Right forelimb (tissue), 1 donor: ENCODE measurements at places on chromosomes 16 and 17.

- no peak for DNase-seq
Measured at GRCh38 chr17:41578538-41578937, 6.7 kb upstream of the KRT9 start.

DNA sequence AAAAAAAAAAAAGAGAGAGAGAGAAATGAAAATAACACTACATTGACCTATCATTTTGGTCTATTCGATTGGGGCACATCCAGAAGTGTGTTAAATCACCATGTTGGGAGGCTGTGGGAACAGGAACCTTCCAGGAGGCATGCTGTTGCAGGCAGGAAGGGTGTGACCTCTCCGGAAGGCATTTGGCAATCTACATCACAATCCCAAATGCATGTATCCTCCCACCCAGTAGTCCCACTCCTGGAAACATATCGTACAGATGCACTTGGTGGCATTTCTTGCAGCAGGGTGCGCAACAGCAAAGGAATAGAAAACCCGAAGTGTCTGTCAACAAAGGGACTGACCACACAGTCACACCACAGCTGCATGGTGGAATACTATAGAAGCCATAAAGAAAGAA, 7.9 kb downstream of the PLLP start:
- no peak for DNase-seq

DNA sequence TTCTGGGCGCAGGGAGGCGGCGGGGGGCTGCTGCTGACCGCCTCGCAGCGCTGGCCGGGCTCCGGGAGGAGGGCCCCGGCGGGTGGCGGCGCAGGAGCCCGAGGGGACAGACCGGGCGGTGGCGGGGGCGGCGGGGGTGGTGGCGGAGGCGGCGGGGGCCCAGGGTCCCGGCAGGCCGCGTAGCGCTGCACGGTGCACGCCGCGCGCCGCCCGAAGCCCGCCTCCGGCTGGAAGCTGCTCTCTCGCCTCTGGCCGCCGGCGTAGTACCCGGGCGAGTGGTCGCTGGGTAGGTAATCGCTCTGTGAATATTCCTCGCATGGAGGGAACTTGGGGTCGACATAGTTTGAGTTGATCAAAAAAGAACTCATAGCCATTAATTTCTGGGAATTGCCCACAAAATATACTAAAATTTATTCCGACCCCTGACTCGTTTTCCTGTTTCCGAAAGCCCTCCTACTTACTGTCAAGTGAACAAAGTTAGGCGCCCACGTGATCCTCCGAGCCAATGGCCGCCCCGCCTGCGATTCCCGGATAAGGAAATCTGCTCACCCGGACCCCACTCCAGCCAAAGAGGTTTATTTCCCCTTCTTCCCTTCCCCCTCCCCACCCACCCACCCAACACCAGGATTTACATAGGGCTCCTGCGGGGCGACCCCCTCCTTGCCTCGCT, at the start of gene HOXB4:
HOXB4 (minus strand) TSS at position 405 of the 670 bp plus-strand sequence; CDS start at position 374, 31 bp downstream.
- DNase-seq, result no peak

DNA sequence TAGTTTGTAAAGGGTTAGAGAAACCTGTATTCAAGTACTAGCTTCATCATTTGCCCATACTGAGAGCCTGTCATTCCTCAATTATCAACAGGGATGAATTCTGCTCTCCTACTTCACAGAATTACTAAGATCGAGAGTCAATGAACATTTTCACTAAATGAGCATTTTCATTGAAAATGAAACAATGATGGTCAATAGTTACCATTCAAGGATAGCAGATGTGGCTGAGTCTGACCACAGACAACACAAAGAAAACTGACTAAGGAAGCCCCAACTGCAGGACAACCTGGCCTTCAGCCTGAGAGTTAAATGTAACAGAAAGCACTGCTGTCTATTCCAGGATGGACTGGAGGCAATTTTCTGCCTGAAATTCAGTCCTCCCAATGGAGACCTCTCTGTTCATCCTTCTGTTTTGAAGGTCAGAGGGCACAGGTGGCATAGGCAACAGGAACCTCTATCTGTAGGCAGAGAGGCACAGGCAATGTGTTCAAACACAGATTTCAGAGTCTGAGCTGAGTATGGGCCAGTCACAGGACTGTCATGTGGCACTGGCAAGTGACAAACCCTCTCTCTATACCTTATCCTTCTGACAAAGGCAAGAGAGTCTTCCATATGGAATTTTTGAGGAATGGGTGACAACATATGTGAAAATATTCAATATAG, 19.5 kb downstream of the TRAF4 start:
- DNase-seq, result no peak

DNA sequence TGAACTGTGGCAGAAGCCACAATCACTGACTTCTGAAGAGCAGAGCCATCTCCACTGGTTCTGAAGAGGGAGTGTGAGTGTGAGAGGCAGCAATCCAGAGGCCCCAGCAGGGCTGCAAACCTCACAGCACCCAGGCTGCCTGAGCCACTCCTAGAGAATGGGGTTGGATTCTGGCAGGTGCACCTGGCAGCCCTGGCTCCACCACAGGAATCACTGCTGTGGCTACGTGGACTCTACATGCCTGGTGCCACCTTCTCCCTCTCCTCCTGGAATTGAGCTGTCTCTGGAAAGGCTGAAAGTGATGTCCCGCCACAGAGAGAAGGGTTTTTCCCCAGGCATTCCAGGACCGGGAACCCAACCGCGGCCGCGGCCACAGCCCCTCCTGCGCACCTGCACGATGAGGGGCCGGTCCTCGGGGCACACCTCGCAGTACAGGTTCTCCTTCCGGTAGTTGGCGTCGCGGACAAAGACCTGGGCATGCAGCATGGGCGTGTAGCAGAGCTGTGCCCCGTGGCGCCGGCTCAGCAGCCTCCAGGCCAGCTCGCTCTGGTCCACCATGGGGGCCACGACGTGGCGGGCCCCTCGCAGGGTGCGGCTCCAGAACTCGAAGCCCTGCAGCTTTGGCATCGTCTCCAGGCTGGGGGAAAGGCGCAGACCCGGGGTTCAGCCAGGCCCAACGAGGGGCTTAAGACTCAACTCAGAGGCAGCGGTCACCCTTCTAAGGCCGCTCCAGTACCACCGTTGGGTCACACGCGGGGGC, 991 bp downstream of the DUS1L start:
- DNase-seq, result no peak

- DNase-seq, result peak; percentile 75
Measured at GRCh38 chr16:75555213-75555706, 792 bp downstream of the TMEM231 start.

DNA sequence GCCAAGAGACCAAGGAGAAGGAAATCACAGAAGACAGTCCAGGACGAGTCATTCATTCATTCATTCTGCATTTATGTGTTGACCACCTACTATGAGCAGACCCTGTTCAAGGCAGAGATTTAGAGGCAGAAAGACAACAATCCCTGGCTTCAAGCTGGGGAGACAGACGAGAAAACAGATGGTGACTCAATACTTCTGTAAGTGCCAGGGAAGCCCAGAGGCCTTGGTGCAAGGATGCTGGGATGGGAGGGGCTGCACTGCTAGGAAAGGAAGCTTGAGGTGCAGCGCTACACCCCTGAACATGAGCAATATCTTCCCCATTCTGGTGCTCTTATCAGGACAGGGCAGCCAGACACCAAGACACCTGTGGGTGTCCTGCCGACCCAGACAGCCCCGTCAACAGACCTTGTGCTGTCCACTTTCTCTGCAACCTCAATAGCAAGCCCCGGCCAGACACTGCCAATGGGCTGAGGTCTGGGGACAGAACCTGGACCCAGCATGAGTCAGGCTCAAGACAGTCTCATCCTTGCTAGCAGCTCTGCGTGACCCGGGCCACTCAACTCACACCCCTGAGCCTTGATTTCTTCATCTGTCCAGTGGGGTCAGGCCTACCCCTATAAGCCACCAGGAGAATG, 163.5 kb downstream of the COPRS start:
- DNase-seq, result no peak

GRCh38 chr17:40063187-40063771, 514 bp downstream of the THRA start:
- DNase-seq, result no peak

DNA sequence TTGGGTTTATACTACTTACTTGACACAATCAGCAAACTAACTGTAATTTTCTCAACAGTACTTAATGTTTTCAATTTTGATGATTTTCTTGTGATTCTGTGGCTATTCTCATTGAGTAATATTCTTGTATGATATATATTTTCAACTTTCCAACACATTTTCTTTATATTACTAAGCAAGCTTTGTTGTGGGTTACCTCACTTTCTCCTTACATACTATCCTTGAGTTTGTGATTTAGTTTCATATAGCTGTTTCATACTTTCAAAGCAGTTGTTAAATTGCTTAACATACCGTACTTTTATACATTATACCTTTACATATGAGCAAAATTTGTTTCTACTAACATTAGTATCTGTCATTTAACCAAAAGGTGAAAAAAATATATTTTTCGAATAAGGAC, 197.1 kb downstream of the BCAS3 start:
- no peak for DNase-seq

- DNase-seq, result no peak
Measured at GRCh38 chr17:63082952-63083351, 116.9 kb downstream of the TANC2 start.

DNA sequence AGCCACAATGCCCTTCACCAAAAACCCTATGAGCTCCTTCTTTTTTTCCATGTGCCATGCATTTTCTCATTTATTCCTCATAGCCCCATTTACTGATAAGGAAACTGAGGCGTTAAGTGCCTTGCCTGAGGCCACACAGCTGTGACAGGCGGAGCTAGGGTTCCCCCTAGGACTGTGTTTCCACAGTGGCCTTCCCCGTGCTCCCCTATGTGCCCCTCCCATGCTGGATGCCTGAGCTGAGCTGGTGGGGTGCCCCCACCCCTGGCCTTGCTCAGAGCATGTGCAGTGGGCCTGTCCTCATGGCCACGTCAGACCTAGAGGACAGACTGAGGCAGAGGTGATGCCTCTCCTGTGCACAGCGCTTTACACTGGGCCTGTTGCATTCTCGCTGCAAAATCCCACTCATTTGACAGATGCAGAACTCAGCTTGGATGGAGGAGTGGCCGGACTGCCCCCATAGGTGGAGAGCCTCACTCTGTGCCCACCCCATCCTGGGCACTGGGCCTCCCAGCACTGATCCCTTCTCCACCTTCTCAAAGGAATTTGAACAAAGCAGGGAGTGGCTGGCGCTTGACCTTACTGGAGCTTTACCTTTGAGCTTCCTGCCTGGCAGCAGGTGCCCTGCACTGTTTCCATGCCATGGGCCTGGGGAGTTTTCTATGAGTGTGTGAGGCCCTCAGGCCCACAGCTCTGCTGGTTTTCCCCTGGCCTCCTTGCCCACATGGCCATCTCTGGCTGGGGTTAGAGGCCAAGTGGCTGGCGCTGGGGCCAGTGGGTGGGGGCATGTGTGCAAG, 2.6 kb downstream of the MAP2K3 start:
- no peak for DNase-seq

DNA sequence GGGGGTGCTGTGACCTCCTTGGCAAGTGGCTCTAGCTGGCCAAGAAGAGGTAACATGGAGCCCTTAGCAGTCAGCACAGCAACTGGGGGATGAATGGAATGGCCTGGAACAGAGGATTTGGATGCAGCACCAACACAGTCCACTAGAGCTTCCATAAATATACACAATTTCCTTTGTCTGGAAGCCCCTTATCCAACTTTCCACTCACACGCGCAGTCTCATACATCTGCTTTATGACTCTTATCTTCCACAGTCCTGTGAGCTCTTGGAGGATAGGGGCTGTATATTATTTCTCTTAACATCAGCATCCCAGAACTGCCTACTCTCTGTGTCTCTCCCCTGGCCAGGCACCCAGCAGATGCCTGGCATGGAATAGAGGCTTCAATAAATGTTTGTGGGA, 235.6 kb upstream of the MAF start:
- DNase-seq, result no peak

GRCh38 chr16:74738816-74739215, 35.8 kb downstream of the FA2H start:
- DNase-seq, result no peak

DNA sequence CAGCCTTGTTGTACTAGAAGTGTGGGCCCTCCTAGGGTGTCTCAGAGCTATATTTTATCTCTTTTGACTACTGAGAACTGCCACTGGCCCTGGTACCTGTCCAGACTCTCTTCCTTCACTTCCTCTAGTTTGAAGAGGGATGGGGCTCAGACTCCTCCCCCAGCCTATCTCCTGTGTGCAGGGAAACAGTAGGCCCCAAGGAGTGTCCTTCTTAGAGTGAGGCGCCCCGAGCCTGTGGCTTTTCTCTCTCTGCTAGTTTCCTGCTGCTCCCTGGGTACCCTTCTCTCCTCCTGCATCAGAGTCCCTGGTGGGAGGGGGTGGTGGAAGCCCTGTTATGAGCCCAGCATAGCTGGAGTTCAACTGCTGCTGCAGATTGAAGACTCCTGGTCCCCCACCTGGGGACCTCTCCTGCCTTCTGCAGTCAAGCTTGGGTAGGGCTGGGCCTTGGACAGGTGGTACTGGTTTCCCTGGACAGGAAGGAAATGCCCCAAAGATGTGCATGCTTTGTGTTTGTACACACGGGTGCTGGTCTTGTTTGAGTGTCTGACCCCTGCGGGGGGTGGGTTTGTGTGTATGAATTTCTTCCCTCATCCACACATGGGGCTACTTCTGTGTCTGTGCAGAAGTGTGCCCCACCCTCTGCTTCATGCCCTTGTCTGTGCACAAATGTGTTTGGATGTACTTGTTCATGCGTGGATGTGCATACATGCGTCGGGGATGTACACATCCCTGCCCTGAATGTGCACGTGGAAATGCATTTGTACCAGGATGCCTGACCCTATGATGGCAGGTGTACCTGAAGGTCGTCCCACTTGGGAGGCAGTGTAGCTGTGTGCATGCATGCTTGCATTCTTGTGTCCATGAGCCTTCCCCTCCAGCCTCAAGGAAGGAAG, 6.9 kb downstream of the RARA start:
- DNase-seq, result peak; percentile 54

DNA sequence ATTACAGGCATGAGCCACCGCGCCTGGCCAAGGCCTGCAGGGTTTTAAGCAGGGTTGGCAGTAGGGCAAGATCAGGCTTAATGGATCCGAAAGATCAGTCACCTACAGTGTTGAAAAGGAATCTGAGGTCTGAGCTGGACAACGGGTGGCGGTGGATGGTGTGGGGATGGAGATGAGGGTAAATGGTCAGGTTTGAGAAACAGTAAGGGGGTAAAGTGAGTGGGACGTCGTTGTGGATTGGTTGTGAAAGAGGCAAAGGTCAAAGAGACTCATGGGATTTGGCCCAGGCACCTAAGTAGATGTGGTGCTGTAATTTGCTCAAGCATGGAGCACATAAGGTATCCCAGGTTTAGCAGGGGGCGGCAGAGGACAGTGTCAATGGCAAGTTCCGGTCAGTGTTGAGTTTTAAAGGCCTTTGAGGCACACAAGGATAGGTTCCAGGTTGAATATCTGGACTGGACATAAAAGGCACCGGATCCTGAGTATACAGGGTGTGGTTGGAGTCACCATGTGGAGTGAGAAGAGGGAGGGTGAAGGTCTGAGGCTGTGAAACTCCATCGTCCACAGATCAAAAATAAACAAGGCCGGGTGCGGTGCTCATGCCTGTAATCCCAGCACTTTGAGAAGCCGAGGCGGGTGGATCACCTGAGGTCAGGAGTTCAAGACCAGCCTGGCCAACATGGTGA, 1.1 kb upstream of the SLC16A5 start:
- DNase-seq, result no peak

DNA sequence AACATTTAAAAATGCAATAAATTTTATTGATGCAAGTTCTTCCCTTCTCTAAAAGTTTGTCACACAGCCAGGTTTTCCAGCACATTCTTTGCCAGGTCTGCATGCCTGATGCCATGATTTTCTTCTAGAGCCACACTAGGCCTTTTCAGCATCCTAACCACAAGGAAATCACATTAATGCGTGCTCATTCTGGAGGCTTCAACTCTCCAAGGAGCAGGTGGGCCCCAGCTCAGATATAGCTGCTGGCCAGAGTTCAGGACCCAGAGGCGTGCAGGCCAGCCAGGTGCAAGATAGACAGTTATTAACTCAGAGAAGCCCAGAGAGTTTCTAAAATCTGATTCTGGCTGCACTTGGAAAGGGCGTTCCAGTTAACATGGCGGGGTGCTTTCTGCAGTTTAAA, 124.5 kb upstream of the MAF start:
- peak; percentile 62 for DNase-seq
